NCI-H774 (cell line): ENCODE measurements at places on chromosomes 11 and 22.

DNA sequence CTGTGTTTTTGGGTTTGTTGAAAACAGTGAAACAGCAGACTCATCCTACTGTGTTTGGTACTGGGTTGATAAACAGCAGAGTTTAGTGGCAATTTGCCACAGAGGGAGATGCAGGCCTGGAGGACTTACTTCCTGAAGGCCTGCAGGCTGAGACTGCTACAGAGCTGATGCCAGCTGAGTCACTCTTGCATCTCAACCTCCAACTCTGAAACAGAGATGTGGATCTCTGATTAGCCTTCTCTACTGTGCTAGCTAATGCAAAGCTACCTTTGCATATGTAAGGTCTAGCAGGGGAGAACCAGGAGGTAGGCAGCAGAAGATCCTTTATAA lies 14.3 kb downstream of the ATP5MG start:
- DNase-seq = peak; percentile 9

DNA sequence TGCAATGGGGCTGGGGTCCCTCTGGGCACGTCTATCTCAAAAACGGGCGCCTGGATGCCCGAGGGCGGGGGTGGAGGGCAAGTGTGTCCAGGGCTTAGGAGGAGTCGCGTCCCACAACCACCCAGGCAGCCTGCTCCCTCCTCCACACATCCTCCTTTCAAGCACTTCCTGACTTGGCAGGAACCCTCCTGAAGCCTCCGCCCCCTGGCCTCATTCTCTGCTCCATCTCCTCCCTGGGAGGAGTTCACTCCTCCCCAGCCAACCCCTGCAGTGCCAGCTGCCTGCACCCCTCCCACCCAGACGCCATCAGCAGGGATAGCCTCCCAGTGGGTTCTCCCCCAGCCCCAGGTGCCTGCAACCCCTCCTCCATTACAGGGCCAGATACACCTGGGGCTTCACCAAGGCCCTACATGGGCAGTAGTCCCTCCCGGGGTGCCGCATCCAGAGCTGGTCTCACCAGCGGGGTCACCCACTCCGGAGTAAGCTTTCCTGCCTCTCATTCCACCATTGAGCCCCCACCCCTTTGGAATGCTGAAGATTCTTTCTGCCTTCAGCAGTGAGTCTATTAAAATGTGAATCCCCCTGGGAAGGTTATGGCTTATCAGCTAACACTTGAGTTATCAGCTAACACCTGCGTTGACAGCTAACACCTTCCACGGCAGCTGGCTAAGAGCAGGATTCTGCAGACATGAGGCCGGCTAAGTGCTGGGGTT lies 24.4 kb downstream of the RTN4R start:
- peak; percentile 33 for DNase-seq

DNA sequence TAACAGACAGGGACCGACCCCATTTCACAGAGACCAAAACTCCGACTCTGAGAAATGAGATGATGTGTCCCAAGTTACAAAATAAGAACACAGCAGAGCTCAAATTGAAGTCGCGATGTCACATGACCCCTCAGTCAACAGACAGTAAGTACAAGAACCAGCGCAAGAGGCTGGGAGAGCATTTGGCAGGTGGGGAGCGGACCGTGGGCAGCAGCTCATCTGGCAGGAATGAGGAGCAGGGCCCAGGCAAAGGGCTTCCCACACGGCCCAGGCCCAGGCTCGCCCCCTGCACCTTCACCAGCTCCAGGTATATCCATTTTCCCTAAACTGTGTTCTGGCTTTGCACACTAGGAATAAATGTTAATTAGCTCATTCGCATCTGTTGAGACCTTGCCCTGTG lies 34.3 kb downstream of the SCUBE1 start:
- no peak for DNase-seq

GRCh38 chr11:116707161-116707629 lies 65.6 kb downstream of the BUD13 start:
- DNase-seq = peak; percentile 75

DNA sequence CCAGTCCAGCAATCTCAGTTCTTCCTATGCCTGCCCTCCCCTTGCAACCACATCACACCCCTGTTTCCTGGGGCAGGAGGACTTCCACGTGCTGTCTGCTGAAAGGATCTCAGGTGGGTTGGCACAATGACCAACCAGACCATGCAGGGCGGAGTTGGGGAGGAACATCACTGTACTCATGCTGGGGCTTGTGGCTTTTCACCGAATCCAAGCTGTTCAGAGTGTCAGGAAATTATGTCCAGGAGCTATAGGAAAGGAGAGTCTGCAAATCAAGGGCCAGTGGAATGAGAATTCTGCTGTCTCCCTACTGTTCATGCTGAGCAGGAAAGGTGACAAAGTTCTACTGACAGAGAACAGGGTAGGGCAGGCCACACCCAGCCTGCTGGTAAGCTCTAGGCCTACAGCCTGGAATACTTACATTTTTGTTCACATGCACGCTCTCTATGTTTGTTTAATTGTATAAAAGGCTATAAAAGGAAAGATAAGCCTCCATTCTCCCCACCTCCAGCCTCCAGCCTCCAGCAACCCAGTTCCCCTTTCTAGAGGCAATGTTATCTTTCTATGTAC lies 1.7 kb upstream of the PLAAT2 start:
- DNase-seq = no peak

DNA sequence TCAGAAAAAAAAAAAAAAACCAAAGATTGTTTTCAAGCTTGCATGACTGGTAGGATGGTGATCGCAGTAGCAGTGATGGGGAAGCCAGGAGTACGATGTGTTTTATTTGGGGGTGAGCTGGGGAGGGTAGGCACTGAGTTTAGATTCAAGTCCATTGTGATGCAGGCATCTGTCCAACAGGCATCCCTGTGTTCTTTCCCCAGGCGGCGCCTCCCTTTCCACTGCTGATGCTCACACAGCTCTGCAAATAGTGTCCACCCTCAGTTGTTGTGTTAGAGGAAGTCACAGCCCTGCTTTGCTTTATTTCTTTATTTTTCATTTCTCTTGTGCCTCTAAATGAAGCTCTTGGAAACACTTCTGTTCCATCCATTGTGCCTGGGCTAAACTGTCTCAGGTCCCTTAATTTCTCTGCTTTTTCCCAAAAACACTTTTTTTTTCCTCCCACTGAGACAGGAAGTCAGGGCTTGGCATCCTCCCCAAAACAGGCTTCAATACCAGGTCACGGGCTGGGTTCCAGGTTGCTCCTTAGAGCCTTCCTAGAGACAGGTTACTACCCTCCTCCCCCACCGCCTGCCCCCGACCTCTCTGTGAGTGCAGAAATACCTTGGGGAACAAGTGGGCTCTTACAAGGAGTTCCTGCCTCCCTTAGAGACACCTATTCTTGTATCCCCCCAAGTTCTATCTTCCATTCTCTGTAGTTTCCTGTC lies 38.6 kb upstream of the HSPA8 start:
- no peak for DNase-seq

- no peak for DNase-seq
Observed at GRCh38 chr11:10459029-10459970, 4.2 kb downstream of the AMPD3 start.

DNA sequence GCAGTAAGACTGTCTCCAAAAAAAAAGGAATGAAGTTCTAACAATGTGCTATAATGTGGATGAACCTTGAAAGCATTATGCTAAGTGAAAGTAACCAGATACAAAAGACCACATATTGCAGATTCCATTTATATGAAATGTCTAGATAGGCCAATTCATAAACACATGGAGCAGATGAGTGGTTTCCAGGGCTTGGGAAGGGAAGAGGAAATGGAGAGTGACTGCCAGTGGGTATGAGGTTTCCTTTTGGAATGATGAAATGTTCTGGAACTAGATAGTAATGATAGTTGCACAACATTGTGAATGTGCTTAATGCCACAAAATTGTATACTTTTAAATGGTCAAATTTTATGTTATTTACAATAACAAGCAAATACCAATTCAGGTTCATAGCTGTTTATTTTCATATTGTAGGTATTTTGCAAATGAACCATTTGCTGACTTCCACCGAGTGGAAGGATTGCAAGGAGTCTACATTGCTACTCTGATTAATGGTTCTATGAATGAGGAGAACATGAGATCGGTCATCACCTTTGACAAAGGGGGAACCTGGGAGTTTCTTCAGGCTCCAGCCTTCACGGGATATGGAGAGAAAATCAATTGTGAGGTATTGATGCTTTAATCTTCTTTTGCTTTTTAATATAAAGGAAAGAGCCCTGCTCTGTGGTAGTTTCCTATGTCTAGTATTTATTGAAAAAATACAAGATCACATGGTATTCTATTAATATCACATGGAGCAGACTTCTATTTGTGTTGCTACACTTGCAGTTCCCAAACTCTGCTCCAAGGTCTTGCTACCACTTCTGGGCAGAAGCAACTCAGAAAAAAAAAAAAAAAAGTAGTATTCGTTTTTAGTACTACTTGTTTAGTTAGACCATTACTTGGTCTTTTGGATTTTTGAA lies 67.7 kb upstream of the SORL1-AS1 start:
- no peak for DNase-seq

DNA sequence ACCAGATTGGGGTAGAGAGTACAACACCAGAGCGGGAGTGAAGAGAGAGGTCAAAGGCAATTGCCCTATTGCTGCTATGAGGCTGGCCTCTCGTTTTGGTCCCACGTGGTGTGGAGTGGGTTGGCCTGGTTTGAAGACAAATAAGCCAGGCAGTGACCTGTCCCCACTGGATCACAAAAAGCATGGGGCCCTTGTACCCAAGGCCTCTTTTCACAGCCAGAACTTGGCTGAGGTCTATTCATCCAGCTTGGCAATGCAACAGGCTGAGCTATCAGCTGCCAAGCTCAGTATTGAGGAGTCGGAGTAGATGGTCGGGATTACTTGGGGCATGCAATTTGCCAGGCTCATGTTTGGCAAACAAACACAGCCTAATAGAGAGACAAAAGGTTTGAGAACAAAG lies 19.2 kb upstream of the GALNT18 start:
- DNase-seq = no peak

GRCh38 chr11:45688472-45689033 lies 23.1 kb upstream of the CHST1 start:
- DNase-seq = no peak

DNA sequence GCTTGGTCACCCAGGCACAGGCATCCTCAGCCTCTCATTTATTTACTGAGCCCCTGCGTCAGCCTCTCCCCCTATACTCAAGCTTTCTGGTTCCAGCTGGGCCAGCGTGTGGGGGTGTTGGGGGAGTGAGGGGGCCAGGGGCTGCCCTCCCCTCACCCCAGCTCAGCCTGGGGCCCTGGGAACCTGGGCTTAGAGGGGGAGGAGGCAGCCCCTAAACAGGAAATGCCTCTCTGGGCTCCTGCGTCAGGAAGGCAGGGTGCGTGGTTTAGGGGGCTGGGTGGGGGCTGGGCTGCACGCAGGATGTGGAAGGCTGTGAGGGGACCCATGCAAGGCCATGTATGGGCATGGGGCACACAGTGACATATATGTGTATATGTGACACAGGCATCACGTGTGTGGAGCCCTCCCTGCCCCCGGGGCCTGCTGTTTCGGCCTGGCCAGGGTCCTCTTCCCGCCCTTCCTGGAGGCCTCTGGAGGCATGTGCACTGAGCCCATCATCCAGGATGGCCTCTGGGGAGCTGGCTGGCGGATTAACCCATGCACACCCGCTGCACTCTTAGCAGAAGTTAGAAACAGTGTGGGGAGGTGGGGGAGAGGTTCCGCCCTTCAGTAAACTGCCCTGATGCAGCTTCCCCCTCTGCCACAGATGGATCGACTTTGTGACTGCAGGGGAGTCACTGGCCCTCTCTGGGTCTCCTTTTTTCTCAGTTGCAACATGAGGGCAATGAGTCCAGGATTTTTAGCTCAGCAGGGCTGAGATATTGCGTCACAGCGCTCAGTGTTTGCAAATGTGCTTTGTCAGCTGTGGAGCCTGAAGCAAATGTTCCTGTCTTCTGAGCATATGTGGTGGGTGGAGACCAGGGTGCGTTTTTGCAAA lies 1.1 kb upstream of the CD248 start:
- no peak for DNase-seq

- peak; percentile 69 for DNase-seq
Observed at GRCh38 chr11:32792948-32793475, 1.4 kb downstream of the CCDC73 start.

DNA sequence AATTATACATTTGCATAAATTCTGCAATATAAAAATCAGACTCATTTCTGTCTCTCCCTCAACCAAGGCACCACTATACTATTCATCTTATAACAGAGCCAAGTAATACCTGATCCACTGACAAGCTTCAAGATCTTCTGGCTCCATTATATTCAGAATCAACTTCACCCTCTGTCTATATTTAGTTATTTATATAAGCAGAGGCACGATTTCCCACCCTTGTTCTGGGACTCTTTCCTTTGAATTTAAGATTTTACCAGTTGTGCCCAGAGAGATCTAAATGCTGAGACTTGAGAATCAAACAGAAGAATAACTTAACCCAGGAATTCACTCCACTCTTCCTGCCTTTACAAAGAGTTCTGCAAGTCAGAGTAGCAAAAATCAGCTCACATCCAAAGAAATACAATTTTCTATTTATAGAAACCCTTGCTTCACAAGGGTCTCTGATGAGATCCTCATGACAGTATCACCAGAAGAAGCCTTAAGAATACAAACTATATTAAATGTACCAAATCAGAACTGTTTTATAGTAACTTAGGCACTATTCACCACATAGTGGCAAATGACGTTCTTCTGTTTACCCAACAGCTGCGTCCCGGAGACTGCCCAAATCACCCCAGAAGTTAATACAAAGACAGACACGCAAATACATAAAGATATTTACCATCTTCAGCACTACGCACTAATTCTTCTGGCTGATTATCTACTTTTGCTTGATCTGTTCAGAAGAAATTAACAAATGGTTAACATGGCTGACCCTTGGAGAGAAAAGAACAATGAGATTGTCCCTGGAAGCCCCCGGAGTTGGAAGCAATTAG lies 32.3 kb upstream of the CCDC89 start:
- DNase-seq = no peak

GRCh38 chr22:30841273-30841672 lies 127.3 kb downstream of the MORC2 start:
- no peak for DNase-seq

GRCh38 chr11:130426837-130427341 lies 1.5 kb downstream of the ADAMTS8 start:
- DNase-seq = no peak

DNA sequence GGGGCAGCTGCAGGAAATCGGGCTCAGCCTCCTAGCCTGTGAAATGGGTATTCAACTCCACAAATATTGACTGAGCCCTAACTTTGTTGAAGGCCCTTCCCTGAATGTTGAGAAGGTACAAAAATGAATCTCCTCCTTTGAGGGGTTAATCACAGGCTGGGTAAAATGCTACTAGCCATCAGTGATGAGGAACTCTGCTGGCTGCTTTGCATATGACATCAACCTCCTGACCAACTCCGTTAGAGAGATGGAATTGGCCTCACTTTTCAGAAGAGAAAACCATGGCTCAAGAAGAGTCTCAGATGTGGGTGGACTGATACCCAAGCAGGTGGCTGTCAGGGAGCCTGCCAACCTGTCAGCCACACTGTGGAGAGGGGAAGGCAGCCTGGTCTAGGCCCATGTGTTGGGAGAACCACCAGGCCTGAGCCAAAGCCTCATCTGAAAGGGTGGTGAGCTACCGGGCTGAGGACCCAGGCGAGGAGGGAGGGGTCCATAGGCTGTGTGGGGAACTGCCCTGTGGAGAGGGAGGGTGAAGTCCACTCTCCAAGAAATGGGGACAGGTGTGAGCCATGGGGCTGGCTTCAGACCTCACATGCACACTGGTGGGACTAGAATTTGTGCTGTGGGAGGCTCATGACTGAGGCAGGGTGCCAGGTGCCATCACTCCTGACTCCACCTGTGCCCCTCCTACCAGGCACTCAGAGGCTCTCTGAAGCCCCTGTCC lies 11.8 kb downstream of the CDCA5 start:
- DNase-seq = no peak

GRCh38 chr11:86179646-86180064 lies 64.9 kb upstream of the EED start:
- DNase-seq = no peak
